ENCODE measurements at places on chromosomes 2 and 18.

DNA sequence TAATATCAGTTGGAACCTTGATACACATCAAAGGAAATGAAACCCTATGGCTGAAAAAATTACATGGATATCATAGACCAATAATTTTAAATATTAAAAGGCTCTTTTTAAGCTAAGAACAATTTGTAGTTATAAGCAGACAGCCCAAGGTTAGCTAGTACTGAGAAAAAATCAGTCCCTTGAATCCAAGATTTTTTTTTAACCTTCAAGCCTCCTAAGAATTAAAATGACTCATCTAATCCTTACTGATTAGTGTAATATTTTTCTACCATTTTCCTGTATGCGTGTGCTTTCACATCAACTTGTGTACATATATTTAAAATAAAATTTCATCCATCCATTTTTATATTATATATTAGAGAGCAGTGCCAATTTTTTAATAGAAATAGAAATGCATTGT is 1004.9 kb upstream of the ZEB2 start:
- DNase-seq, result no peak

DNA sequence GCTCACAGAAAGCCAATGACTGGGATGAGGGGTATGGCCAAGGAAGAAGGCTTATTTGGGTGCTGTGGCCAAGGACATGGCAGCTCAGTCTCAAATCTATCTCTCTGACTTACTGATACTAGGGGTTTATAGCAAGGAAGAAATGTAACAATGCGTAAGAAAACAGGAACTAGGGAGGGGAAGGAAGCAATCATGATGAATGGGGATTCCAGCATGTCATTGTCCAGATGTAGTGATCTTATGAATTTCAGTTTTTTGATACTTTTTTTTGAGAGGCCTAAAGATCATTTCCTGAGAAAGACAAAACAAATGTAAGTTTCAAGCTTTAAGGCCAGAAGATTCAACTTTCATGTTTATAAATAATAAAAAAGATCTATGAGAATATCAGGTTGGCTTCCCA is 298.6 kb upstream of the FAM98A start:
- DNase-seq, result no peak

- no peak for DNase-seq
Observed at GRCh38 chr18:68221111-68221724, 493.7 kb downstream of the TMX3 start.

DNA sequence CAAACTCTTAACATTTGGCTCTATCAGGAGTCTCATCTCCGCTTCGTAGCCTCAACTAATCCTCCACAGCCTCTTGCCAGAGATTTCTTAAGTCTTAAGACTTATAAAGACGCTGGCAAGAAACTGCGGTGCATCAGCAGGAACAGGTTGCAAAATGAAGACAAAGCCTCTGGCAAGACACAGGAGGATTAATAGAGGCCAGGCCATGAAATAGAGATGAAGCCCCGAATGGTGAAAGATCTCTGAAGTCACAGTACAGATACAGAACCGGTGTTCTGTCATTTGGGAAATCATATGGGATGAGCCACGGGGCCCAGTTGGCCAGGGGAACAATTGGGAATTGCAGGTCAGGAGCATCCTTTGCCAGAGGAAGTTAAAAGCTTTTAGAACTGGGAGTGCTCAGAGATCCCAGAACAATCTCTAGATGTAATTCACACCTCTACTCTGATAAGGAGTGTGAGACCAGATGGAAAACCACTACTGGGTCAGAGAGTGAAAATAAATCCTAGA is 190.9 kb upstream of the FOSL2 start:
- DNase-seq, result no peak

DNA sequence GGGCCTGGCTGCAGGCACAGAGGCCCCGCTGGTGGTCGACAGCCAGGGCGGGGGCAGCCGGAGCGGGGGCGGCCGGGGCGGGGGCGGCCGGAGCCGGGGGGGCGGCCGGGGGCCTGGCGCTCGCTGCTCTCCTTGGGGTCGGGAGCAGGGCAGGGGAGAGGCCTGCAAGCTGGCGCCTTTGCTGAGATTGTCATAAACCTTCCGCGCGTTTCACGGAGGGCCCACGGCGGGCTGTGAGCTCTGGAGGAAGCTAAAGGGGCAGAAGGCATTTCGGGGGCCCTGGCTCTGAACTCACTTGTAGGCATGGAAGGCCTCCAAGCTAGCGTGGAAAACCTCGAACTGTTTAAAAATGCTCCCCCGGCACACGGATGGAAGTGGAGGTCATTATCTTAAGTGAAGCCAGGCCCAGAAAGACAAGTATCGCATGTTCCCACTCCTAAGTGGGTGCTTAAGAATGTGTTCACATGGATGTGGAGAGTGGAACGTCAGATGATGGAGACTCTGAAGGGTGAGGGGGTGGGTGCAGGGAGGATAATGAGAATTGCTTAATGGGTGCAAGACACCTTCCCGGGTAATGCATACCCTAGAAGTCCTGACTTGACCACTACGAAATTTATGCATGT is 629 bp downstream of the PRELID3A start:
- DNase-seq, result no peak

Data from GM12891 (cell line).